Activated T-cell treated with anti-CD3 and anti-CD28 coated beads, Interleukin-2, amount 50 U/mL, for 72 hours (primary cell): ENCODE measurements at places on chromosomes 2 and 18. TPM values are rescaled to one million over a fixed set of nuclear protein-coding genes. Genes with fewer than 3 reads are reported as not detected.

GRCh38 chr2:16870491-16871076 lies 204.9 kb upstream of the CYRIA start:
- no peaks in the 10 kb centered on the region for H3K4me1 ChIP-seq
- H3K27me3 ChIP-seq = peaks cover 7% of the 10 kb centered on the region
- no peaks in the 10 kb centered on the region for H3K36me3 ChIP-seq
- no peak overlapping the region for H3K27ac ChIP-seq

GRCh38 chr18:24341361-24341760 lies 56.3 kb downstream of the OSBPL1A start:
- DNase-seq = no peak
- H3K27me3 ChIP-seq = no peaks in the 10 kb centered on the region
- H3K27ac ChIP-seq = no peak overlapping the region
- no peak overlapping the region for H3K4me3 ChIP-seq

DNA sequence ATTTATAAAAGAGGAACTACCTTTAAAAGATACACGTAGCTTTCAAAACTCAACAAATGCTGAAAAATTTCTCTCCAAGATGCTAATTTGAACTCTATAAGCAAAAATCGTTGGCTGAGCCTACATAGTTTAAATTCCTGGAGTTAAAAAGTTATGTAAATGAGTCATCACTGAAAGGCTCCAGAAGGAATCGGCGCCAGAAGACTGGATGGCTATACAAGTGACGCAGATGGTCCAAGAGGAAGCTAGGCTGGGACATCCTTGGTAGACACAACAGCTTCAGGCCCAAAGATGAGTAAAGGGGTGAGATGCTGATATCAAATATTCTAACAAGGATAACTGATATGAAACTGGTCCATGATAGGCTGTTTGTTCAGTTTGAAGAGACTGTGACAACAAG lies 22.8 kb upstream of the DNAH6 start:
- peaks cover 14% of the 10 kb centered on the region for H3K4me1 ChIP-seq
- H3K36me3 ChIP-seq = no peaks in the 10 kb centered on the region
- H3K4me3 ChIP-seq = no peak overlapping the region
- no peaks in the 10 kb centered on the region for H3K27me3 ChIP-seq
- H3K27ac ChIP-seq = no peak overlapping the region

Gene OTOF
- 1.6 TPM for total RNA-seq

- no peak overlapping the region for H3K4me3 ChIP-seq
- H3K27ac ChIP-seq = no peak overlapping the region
- peaks cover 38% of the 10 kb centered on the region for H3K4me1 ChIP-seq
- no peaks in the 10 kb centered on the region for H3K27me3 ChIP-seq
- H3K36me3 ChIP-seq = no peaks in the 10 kb centered on the region
These were observed 19.2 kb upstream of the CAB39 start for GRCh38 chr2:230693411-230693810.

DNA sequence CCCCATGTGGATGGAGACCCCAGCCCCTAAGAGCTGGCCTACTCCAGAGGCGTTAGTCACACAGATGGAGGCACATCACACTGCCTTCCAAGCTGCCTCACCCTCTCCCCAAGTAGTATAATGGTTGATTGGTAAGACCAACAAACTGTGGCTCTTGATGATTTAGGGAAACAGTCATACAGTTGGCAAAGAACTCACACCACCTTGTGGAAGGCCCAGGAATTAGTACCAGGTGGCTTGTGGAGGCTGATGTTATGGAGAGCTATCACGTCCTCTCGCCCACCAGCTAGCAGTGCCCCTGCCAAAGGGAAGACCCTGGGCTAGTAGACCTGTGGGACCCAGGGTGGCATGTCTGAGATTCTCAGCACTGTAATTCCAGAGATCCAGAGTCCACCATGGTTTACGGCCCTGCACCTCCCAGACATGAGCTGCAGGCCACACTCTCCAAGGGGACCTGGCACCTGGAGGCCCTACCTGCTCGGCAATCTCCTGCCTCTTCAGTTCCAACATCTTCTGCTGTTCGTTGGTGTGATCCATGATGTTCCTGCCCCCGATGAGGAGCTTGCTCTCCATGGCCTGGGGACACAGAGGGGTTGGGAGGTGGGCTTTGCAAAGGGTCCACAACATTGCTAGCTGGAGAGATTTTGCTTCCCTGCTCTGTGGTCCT lies 26.3 kb downstream of the KIF3C start:
- H3K27ac ChIP-seq = no peak overlapping the region
- no peaks in the 10 kb centered on the region for H3K27me3 ChIP-seq
- DNase-seq = no peak

DNA sequence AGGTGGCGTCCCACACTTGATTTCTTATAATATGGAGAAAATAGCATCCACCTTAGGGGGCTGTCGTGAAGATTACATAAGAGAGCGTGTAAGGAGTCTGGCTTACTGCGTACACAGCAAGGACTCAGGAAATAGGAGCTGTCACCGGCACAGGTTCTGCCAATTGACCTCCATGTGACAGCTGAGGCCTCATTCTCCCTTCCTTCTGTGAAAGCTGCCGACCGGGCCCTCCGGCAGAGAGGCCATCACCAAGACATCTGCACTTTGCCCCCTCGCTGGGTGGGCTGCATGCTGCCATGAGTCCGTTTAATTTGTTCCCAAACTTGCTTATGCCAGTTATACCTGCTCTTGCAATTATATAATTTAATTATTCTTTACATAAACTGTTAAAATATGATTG lies 27.7 kb downstream of the HS1BP3 start:
- no peak overlapping the region for H3K4me3 ChIP-seq
- no peaks in the 10 kb centered on the region for H3K36me3 ChIP-seq
- no peaks in the 10 kb centered on the region for H3K27me3 ChIP-seq
- no peak for DNase-seq
- no peaks in the 10 kb centered on the region for H3K4me1 ChIP-seq
- no peak overlapping the region for H3K27ac ChIP-seq

GRCh38 chr2:27956888-27957287 lies 66.4 kb downstream of the BABAM2 start:
- peak overlapping the region; percentile 98 for H3K27ac ChIP-seq
- peaks cover 85% of the 10 kb centered on the region for H3K4me1 ChIP-seq
- no peak for DNase-seq
- peak overlapping the region; percentile 43 for H3K4me3 ChIP-seq
- no peaks in the 10 kb centered on the region for H3K27me3 ChIP-seq

Gene PTH2R
- 0.28 TPM for total RNA-seq

DNA sequence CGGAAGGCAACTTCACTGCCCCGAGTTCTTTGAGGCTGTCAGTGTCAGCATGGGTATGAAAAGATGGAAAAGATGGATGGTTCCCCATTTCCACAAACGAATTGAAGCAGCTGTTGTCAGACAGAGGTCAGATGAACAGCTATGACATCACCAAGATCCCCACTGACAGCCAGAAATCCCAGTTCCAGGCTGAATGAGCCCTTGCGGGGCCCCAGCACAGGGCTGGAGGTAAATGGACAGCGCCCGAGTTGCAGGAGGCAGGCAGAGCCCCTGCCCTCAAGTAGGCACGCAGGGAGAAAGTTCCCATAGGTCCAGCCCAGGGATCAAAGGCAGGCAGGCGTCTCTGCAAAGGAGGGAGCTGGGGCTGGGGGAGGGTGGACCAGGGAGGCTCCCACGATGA lies 169.5 kb upstream of the AGAP1 start:
- no peaks in the 10 kb centered on the region for H3K4me1 ChIP-seq
- DNase-seq = no peak
- H3K36me3 ChIP-seq = no peaks in the 10 kb centered on the region

GRCh38 chr2:842151-842803 lies 108.4 kb upstream of the SNTG2 start:
- DNase-seq = no peak
- H3K4me3 ChIP-seq = no peak overlapping the region
- no peaks in the 10 kb centered on the region for H3K4me1 ChIP-seq
- H3K36me3 ChIP-seq = no peaks in the 10 kb centered on the region
- H3K27ac ChIP-seq = no peak overlapping the region

GRCh38 chr2:169290433-169290832 lies 71.9 kb downstream of the LRP2 start:
- no peak for DNase-seq
- no peak overlapping the region for H3K4me3 ChIP-seq
- H3K27me3 ChIP-seq = no peaks in the 10 kb centered on the region

GRCh38 chr2:145258903-145259579 lies 739.1 kb upstream of the ZEB2 start:
- no peaks in the 10 kb centered on the region for H3K36me3 ChIP-seq
- peaks cover 51% of the 10 kb centered on the region for H3K27me3 ChIP-seq
- peaks cover 15% of the 10 kb centered on the region for H3K4me1 ChIP-seq
- peak overlapping the region; percentile 8 for H3K27ac ChIP-seq
- H3K4me3 ChIP-seq = no peak overlapping the region
- DNase-seq = peak; percentile 21

DNA sequence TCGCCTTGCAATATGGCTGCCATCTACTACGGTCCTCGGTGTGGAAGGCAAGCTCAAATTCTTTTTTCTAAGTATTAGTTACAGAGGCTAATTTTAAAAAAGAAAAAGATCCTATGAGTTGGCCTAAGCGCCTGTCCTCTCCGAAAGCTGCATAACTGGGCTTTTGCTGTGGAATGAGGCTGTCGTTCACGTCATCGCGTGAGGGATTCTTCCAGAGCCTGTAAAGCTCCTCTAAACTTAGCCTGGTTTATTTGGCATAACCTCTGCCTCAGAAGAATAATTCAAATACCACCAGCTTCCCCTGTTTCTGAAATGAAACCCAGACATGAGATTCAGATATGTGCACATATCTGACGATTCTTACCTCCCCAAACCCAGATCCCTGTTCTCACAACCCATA lies 187.4 kb downstream of the DNER start:
- no peak for DNase-seq
- H3K4me1 ChIP-seq = no peaks in the 10 kb centered on the region
- no peaks in the 10 kb centered on the region for H3K36me3 ChIP-seq
- no peak overlapping the region for H3K27ac ChIP-seq

Gene TFPI
- total RNA-seq = 0.19 TPM
